ENCODE measurements at places on chromosomes 11 and 22.

DNA sequence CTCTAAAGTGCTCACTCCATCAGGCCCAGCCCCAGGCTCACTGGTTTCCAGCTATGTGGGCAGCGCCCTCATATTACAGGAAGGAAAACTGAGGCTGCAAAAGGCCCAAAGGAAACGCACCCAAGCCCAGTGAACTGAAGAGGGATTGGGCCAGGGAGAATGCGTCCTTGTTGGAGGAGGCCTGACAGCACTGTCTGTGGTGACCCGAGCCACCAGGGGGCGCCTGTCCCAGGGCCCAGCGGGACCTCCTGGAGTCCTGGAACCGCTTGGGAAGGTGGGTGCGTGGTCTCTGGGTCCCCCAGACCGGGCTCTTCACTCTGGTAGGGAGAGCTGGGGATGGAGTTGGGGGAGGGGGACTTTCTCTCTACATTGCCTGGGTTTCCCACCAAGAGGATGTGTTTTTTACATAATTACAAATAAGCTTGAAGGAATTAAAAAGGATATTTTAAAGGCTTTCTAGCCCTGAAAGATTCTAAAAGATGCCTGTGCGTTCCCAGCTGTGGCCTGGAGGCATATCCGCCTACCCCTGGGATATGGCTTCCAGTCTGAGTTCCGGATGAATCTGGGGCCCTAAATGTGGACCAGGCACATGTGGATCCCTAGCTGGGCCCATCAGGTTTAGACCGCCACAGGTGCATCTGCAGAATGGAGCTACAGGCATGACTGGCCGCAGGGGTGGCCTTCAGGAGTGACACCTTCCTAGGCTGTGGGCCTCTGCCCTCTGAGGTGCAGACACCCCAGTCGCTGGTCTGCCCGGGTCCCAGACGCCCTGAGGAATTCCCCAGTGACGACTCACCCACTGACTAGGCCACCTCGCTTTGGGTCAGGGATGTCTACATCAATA, 4.2 kb downstream of the SPI1 start:
- peak; percentile 85 for DNase-seq

- peak; percentile 97 for DNase-seq
These were observed at the start of gene RPS13 for GRCh38 chr11:17077520-17078401. TSS of gene RPS13 (minus strand) at chr11:17077667. CDS start at chr11:17077641, 26 bp downstream.

GRCh38 chr11:76173663-76174062, 32.6 kb downstream of the WNT11 start:
- no peak for DNase-seq

DNA sequence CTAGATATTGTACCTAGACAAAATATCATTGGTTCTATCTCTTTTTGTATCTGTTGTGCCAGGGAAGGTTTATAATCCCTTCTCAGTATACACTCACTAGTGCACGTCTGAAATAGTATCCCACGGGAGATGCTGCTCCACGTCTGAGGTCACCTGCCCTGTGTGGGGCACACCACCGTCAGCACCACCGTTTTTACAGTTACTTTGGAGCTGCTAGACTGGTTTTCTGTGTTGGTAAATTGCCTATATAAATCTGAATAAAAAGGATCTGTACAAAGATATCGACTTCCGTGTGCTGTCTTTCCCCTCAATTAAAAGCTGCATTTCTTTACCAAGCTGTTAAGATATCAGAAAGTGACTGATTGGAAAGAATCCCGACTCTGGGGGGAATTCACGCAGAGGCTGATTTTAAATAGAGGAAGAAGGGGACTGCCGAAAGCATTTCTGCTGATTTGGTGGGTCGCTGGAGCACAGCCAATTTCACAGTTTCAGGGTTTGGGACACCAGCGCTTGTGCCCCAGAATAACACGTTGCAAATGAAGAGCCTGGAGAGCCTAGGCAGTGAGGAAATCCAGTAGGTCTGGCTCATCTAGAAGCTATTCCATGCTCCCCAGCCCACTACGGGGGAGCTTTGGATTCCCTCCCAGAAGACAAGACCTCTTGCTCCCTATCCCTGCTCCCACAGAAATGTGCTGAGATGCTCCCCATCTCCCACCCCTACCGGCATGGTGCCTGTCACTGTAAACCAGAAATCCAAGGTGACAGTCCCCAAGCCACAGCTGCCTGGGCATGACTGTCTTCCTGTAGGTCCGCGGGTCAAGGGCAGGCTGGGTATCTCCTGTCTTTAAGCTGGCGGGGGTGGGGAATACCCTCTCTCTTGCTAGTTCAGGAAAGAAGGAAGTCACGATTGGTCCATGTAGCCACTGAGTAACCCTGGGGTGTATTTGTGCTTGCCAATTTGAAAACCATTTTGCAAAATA, 12.7 kb upstream of the MYO18B start:
- DNase-seq: no peak

DNA sequence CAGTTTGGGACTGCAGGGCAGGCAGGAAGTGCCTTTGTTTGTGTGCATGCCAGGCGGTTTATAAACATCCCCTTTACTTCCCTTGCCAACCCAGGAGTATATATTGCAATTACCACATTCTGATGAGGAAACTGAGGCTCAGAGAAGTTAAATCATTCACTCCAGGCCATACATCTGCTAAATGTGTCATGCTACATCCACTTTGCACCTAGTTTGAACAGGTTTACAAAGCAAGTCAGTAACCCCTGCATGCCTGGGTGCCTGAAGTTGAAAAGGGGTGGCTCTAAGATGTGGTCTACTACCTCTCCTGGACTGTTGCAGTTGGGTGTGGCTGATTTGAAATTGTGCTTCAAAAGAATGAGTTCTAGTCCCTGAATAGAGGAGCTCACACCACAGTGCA, 23.6 kb downstream of the FLI1 start:
- no peak for DNase-seq

GRCh38 chr22:25375683-25376082, 156.2 kb downstream of the CRYBB2 start:
- no peak for DNase-seq

- no peak for DNase-seq
These were observed 103.8 kb downstream of the ZNF280B start for GRCh38 chr22:22404598-22405284.

DNA sequence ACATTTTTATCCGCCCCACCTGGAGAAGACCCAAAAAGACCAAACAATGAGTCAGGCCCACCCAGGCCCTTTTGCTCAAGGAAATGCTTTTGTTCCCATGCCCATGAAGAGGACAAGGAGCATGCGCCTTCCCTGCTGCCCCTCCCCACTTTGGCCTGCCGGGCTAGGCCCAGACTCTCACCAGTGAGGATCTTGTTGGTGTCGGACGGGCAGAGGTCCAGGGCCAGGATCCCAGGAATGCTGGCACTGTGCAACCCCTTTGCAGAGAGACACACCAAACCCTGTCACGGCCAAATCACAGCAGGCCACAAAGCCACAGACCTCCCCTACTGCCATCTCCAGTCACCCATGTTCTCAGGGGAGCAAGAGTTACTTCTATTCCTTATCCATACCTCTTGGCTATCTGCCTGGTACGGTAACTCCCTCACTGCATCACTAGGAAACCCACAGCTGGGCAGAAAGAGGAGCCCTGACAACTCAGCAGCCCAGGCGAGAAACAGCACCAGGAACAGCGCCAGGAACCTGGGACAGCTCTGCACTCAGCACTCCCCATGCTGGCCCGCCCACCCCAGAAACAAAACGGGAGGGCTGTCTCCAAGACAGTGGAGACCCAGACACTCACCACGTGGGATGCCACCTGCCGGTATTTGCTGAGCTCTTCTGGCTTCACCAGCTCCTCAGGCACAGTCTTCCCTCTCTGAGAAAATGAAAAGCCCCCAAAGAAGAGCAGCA, 5.5 kb downstream of the PRPF19 start:
- DNase-seq: no peak

DNA sequence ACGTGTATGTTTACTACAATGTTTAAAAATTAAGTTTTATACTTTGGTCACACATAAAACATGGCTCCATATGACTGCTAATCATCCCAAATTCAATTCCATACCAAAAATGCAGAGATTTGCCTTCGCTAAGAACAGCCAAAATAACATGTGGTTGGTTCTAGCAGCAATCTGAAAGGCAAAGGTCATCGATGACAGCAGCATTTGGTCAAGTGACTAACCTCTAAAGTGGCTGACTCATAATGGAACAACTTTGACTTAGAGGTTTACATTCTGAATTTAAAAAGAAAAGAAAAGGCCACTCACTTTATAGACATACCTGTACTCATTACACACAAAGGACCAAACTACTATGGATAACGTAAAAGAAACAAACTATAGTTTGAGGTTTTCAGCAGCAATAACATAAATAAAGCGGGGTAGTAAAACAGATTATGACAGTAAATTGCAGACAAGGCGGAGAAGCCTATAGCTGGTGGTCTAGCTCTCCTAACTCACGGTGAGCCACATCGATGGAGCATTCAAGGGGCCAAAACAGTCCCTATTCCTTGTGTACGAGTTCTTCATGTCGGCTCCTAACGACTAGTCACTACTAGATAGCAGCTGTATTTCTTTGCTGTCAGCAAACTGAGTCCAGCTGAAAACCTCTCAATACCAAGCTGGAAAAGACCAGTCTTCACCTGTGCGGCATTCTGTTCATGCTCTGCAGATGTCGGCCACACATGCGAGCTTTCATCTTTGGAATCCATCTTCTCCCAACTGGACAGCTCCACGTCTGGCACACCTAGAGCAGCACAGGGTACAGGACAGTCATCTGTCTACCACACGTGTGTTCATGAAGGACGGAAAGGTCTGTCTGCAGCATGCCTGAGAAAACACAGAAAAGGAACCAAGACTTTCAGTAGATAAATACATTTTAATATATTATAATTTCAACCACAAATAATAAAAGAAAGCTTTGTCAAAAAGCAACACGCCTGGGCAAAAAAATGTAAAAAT, 42.1 kb downstream of the PRDM10 start:
- DNase-seq: peak; percentile 80

GRCh38 chr11:47152953-47153950, 23.4 kb downstream of the ARFGAP2 start:
- peak; percentile 84 for DNase-seq

DNA sequence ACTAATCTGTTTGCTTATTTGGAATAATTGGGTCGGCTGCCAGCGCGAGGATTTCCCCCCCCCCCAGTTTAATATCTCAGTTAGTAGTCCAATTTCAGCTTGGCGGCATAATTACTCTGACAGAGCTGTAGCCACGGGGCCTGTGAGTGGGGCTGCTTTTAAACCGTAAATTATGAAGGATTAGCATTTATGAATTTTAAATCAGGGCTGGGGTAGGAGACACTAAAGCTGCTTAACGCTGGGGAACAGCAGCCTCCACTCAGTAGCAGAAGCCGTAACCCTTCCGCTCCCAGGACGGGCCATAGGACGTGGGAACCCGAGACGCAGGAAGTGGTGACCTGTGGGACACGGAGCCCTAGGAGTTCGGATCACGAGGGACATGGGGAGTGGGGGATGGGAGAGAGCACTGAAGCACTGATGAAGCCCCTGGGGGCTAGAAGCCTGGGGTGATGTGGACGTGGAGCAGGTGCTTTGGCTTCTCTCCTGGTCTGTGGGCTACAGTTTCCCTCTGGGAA, 66.2 kb upstream of the LMO1 start:
- DNase-seq: no peak

DNA sequence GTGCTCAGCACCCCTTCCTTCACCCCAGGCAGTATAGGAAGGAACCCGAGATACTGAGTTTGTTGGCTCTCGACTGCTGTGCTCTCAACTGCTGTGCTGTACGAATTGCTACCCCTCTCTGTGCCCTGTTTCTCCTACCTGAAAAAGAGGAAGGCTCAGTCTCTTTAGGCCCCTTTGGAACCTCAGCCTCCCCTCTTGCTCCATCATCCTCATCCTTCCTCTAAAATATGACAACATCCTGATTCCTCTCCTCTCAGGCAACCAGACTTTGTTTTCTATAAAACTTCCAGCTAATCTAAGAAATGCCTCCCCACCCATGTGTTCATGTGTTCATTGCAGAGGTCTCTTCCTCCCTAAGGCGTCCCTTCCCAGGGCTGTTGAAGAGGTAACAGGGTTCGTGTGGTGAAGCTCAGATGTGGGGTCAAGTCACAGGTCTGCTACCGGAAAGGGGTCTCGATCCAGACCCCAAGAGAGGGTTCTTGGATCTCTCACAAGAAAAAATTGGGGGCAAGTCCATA, 35.5 kb upstream of the CD82 start:
- no peak for DNase-seq

DNA sequence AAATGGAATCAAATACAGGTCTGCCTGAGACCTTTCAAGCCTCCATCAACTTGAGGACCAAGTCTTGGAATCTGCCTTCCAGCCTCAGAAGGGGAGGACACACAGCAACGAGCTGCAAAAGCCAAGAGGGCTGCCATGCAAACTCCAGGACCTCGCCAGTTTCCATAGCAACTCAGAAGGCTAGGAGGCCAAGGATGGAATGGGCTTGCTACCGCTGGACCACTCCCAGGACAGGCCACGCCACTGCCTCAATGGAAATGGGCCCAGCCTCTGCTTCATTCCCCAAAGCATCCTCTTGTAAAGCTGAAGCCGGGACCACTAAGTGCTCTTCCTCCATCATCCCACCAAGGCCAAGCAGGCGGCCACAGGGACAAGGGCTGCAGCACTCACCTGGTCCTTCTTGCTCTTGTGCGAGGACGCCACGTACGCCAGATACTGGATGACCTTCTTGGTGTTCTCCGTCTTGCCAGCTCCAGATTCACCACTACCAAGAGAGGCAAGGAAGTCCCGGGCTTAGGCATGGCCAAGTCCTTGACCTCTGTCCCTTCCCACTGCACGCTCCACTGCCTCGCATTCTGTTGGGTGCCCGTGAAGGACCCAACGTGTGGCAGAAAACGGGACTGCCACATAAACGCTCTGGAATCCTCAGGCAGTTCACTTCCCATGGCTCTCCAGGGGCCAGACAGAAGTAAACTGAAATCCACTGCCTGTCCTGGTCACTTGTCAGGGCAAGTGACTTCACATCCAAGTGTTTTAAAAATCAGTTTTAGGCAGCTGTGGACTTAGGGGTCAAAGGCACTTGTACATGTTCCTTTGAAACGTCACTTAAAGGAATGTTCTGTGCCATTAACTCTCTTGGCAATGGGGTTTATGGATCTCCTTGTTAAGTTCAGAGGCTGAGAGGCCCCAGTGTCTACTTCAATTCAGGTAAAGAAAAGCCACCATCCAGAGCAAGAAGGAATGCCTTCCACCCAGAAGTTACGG, 61.3 kb downstream of the MYH9 start:
- DNase-seq: no peak

GRCh38 chr11:102527041-102527440, 3.5 kb downstream of the MMP7 start:
- DNase-seq: no peak

Measured in hepatic stellate cell (primary cell).